ENCODE measurements at places on chromosomes 13 and 19. TPM values are rescaled to one million over a fixed set of nuclear protein-coding genes. Genes with fewer than 3 reads are reported as not detected.
A peak's percentile ranks its signal among the peaks of the same experiment; 100 is the strongest.

DNA sequence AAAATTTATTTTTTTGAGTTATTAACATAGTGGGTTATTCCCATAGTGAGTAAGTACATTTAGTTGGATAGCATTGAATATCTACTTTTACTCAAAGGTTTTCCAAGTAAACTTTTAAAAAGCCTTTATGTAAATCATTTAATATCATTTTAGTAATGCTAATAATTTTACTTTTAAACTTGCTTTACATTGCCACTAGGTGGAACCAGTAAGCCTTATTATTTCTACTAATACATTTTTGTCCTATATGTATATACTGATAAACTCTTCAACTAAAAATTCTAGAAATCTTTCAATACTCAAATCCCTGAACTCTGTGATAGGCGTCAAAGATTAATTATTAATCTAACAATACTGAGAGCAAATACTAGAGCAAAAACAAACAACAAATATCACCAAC, 1709.2 kb upstream of the PCDH20 start:
- peak; percentile 29 for DNase-seq

DNA sequence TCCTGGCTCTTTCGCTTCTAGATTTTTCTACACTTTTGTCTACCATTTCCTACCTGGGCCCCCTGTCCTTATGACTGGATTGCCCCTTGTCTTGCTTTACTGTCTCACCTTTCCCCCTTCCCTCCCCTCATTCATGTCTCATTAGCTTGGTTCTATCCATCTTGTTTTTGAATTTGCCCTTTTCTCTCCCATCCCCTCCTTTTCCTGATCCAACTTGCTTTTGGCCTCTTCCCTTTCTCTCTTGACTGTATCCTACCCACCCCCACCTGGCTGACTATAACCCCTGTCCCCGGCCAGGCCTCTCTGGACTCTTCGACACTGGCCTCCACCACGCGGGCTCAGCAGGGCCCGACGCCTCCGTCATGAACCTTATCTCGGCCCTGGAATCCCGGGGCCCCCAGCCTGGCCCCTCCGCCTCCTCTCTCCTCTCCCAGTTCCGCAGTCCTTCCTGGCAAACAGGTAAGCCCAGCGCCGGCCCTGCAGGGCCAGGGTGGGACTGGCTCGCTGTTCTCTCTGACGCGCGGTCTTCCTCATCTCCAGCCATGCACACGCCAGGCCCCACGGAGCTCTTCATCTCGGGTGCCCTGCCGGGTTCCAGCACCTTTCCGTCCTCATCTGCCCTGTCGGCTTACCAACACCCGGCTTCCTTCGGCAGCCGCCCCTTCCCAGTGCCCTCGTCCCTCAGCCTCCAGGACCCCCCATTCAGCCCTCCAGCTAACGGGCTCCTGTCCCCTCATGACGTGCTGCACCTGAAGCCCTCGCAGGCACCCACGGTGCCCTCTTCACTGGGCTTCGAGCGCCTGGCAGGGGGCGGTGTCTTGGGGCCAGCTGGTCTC, 3.4 kb downstream of the PRR12 start:
- DNase-seq, result no peak

DNA sequence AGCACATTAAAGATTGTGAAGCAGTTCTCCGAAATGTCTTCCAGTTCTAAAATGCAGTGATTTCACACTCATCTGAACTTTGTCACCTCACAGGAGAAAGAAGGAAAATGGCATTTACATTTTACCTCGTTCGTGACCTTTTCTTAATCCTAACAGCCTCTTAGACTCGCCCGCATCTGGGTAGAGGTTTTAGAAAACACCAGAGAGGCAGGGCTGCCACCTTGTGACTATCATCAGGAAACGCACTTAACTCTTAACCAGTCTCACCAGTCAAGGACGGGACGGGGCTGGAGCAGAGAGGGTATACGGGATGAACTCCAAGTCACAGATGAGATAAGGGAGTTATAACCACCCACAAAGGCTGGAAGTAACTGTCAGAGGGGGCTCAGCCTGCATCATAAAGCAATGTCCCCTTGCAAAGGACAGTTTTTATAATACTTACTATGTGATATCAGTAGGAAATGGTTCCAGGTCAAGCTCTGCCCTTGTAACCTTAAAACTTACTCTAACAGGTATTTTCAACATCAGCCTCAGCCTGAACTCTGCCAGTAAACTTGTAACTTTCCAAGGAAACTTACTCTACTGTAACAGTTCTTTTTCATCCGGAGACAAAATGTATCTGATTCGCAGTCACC, 8.6 kb upstream of the CEACAM6 start:
- DNase-seq, result peak; percentile 36

- no peak for DNase-seq
These were observed 192.1 kb upstream of the GPR12 start for GRCh38 chr13:26952551-26953143.

GRCh38 chr19:34254698-34255432, 511 bp downstream of the GARRE1 start:
- DNase-seq, result peak; percentile 44

GRCh38 chr13:105773863-105774538, 761.5 kb downstream of the EFNB2 start:
- peak; percentile 21 for DNase-seq

DNA sequence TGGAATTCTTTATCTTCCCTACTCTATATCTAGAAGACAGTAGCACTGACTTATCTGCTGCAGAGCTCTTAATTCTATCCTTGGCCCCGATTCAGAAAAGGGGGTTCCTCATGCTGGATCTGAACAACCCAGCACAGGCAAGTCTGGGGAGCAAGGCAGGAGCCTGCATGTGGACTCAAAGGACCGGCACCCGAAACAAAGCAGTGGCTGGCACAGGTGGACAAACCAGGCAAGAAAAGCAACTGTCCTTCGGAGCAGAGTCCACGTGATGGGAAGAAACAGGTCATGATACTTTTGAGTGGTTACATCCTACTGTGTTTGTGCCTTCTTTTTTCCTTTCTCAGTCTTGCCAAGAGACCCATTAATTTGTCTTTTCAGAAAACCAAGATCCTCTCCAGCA, 38.3 kb downstream of the GPR42 start:
- no peak for DNase-seq

DNA sequence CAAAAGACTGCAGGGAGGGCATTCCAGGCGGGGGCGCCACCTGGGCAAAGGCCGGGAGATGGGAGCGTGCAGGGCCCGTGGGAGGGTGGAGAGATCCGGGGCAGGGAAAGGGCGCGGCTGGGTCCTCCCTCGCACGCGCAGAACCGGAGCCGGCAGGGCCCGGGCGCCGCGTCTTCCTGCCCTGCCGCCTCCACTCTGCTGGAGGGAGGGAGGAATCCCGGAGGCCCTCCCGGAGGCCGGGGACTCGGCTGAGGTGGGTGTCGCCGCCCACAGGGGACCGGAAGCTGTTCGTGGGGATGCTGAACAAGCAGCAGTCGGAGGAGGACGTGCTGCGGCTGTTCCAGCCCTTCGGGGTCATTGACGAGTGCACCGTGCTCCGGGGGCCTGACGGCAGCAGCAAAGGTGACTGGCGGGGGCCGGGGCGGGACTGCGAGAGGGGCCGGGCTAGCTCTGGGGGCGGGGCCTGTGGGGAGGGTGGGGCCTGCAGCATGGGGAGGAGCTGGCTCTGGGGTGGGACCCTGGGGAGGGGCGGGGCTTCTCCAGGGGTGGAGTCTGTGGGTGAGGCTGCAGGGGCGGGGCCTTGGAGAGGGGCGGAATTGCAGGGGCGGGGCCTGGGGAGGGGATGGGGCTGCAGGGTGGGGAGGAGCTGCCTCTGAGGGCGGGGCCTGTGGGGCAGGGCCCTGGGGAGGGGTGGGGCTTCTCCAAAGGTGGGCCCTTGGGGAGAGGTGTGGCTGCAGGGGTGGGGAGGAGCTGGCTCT, 51.3 kb downstream of the CELF5 start:
- peak; percentile 44 for DNase-seq

GRCh38 chr13:65378943-65379519, 1851.1 kb downstream of the PCDH9 start:
- peak; percentile 10 for DNase-seq

GRCh38 chr13:102877303-102877702, 31.5 kb downstream of the ERCC5 start:
- DNase-seq, result no peak

GRCh38 chr13:104436555-104436954, 1370.3 kb upstream of the SLC10A2 start:
- no peak for DNase-seq

- no peak for DNase-seq
These were observed 4.5 kb downstream of the ZNF507 start for GRCh38 chr19:32349724-32350470.

DNA sequence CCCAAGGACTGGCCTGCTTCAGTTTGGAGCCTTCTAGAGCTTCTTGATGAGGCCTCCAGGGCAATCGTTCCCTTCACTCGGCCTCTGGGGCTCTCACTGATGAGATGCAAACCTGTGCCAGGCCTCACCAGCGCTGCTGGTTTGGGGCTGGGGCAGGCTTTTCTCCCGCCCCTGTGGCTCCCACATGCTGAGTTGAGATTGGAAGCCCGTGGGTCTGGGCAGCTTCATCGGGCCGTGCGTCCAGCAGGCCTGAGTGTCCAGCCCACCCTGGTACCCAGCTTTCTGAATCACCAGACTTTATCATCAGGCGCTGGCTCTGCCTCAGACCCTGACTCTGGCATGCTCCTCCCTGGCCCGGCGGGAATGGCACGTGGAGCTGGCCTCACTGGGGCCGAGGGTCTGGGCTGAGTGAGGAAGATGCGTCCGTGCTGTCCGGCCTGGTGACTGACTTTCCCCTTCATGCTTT, 4.3 kb downstream of the CALM3 start:
- no peak for DNase-seq

DNA sequence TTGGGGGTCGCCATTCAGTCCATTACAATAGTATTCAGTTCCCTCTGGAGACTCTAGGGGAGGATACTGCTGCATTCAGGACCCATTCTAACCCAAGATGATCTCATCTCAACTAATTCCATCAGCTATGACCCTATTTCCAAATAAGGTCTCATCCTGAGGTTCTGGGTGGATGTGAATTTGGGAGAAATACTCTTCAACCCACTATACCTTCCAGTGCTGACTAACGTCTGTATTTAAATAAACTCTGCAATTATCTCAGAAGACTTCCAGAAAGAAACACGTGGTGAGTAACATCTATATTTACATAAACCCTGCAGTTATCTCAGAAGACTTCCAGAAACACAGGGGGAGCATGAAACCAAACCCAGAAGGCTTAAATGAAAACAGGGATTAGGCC, 1300.7 kb downstream of the PCDH9 start:
- no peak for DNase-seq

- no peak for DNase-seq
These were observed 1.4 kb downstream of the SLC1A6 start for GRCh38 chr19:14978161-14978776.

- no peak for DNase-seq
These were observed 12.3 kb downstream of the KDELR1 start for GRCh38 chr19:48379058-48379457.

DNA sequence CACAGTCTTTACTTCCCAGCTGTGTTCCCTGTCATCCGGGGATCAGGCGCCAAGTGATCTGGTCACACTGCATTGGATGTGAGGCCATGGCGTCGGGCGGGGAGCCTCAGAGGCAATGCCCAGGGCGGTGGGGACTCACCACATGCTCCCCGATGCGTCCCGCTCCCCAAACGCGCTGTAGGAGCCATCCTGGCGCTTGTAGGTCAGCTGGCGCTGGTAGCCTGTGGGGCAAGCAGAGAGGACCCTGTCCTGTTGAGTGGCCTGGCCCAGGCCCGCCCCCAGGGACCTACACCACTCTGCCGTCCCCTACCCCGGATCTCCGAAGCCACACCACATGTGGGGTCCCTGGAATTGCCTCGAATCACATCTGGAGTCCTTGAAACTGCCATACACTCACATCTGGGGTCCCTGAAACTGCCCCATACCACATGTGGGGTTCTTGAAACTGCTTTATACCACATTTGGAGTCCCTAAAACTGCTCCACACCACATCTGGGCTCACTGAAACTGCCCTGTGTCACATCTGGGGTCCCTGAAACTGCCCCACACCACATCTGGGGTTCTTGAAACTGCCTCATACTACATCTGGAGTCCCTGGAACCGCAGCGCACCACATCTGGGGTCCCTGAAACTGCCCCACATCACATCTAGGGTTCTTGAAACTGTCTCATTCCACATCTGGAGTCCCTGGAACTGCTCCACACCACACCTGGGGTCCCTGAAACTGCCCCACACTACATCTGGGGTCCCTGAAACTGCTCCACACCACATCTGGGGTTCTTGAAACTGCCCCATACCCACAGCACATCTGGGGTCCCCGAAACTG, 33.2 kb downstream of the F2RL3 start:
- DNase-seq, result no peak

GRCh38 chr13:111510502-111511218, 190.2 kb downstream of the TEX29 start:
- DNase-seq, result no peak

DNA sequence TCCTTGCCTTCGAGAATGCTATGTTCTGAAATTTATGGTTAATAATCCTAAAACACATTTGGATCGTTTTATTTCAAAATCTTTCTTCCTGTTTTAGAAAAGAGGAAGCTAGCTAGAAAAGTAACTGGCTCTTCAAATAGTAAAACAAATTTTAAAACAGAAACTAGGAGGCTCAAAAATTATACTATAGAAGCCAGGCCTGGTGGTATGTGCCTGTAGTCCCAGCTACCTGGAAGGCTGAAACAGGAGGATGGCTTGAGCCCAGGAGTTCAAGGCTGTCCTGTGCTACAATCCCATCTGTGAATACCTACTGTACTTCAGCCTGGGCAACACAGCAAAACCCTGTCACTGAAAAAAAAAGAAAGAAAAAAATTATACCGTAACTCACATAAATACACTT, 57.9 kb downstream of the ELF1 start:
- no peak for DNase-seq

PPP1R13L gene
- total RNA-seq, result 77.4 TPM

CNN1 gene
- not detected for total RNA-seq

PCDH17 gene
- total RNA-seq, result 5.0 TPM

SLC8A2 gene
- total RNA-seq, result not detected

PRR19 gene
- 1.0 TPM for total RNA-seq

SULT2B1 gene
- total RNA-seq, result not detected

TBXA2R gene
- 2.9 TPM for total RNA-seq

PCDH9 gene
- total RNA-seq, result 5.2 TPM

C1QTNF9 gene
- not detected for total RNA-seq

IL12RB1 gene
- not detected for total RNA-seq

TUBA3C gene
- not detected for total RNA-seq

IQCN gene
- total RNA-seq, result 3.0 TPM

All from endothelial cell of umbilical vein (primary cell).